ENCODE measurements at places on chromosomes 1 and 21. TPM values are rescaled to one million over a fixed set of nuclear protein-coding genes. Genes with fewer than 3 reads are reported as not detected.

Gene NR1I3
- not detected for total RNA-seq

Gene HMGN2
- total RNA-seq: 315 TPM

Gene SHE
- 0.16 TPM for total RNA-seq

Gene S100A6
- 3,871 TPM for total RNA-seq

Gene CREB3L4
- total RNA-seq: 10.0 TPM

Gene KPRP
- total RNA-seq: not detected

Gene MRPL24
- total RNA-seq: 194 TPM

Gene PRDM16
- total RNA-seq: 0.18 TPM

Gene GABRD
- 0.66 TPM for total RNA-seq

Gene KCNJ15
- 0.12 TPM for total RNA-seq

Gene SPTA1
- not detected for total RNA-seq

Gene KDF1
- total RNA-seq: 0.34 TPM

Gene TINAGL1
- 0.55 TPM for total RNA-seq

Gene KRTAP13-2
- not detected for total RNA-seq

Gene PSRC1
- total RNA-seq: 22.3 TPM

Gene CXADR
- total RNA-seq: 9.6 TPM

Gene RPE65
- not detected for total RNA-seq

Gene PMVK
- 44.9 TPM for total RNA-seq

Gene SLC9C2
- total RNA-seq: not detected

Gene AMY1C
- not detected for total RNA-seq

Gene CLCA4
- total RNA-seq: not detected

Gene KCND3
- not detected for total RNA-seq

Gene VHLL
- total RNA-seq: not detected

Gene OR2G6
- total RNA-seq: not detected

Gene ZZZ3
- total RNA-seq: 19.7 TPM

Gene FCAMR
- not detected for total RNA-seq

Gene SELE
- not detected for total RNA-seq

Gene RYR2
- total RNA-seq: 0.03 TPM

Gene FCRL6
- total RNA-seq: not detected

Gene SLC30A1
- 20.0 TPM for total RNA-seq

Gene ANKRD65
- 0.03 TPM for total RNA-seq

Gene GJA8
- total RNA-seq: not detected

Gene SELL
- 0.35 TPM for total RNA-seq

Gene MAP3K21
- 9.2 TPM for total RNA-seq

Gene SLFNL1
- 0.02 TPM for total RNA-seq

Gene GPR153
- 7.6 TPM for total RNA-seq

Gene DCST1
- 0.05 TPM for total RNA-seq

Data from A549 treated with AZD2906 at 1 μM for 4 hours (cell line).